Naive thymus-derived CD4-positive, alpha-beta T cell (primary cell): ENCODE measurements at places on chromosomes 5 and 9.
A peak's percentile ranks its signal among the peaks of the same experiment; 100 is the strongest.

DNA sequence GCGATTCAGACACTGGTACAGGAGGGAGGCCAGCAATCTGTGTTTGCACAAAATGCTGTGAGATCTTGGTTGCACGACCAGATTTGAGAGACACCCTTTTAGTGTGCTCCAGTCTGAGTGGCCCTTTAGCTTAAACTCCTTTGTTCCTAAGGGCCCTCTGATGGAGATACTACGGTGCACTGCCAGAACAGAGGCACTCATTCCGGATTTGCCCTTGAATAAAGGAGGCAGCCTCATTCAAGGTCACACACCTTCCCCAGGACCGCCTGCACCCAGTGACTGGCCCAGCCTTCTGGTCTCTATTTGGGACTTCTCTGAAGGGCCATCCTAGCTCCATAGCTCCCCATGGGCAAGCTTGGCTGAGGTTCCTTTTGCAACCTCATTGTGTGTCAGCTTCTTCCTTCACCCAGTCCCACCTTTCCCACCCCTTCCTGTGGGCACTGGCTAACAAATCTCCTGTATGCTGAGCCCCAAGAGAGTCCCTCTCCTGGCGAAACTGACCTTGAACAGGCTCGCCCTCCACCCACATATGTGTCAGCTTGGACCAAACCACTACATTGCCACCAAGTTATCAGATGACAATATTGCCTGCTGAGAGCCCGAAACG lies 191.7 kb downstream of the GABBR2 start:
- H3K27ac ChIP-seq, result no peak overlapping the region
- no peak overlapping the region for H3K4me3 ChIP-seq
- H3K36me3 ChIP-seq, result no peaks in the 10 kb centered on the region
- DNase-seq, result no peak

DNA sequence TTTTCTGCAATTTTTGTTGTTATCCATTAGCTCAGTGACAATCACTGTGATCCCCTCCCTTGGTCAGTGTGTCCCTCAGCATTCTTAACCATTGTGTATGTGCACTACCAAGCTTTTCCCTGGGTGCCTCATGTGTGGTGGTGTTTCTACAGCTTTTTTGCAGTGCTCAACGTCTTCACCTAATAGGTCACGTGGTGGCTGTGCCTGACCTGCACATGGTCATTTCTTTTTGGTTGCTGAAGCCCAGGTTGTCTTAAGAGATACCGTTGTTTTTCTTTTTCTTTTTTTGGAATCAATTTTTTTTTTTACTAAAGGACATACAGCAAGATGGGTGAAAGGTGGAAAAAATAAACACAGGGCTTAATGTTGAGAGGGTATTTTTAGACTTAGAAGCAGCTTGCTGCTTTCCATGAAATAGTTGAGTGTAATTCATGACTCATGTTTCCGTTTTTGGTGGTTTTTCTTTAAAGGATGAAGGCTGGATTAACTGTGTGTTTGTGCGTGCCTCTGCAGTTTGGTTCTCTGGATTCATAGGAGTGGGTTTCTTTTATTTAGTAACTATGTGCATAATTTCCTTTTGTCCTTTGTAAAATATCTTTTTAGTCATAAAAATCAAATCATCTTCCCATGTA lies 22.2 kb downstream of the SH3GL2 start:
- no peaks in the 10 kb centered on the region for H3K36me3 ChIP-seq
- no peak overlapping the region for H3K4me3 ChIP-seq
- no peak overlapping the region for H3K27ac ChIP-seq
- no peaks in the 10 kb centered on the region for H3K4me1 ChIP-seq
- no peak for DNase-seq
- no peaks in the 10 kb centered on the region for H3K27me3 ChIP-seq

- no peaks in the 10 kb centered on the region for H3K4me1 ChIP-seq
- no peak overlapping the region for H3K4me3 ChIP-seq
- no peak for DNase-seq
Observed at GRCh38 chr5:179227229-179227579, 118.1 kb downstream of the ADAMTS2 start.

GRCh38 chr9:134396258-134396742 lies 70.0 kb downstream of the RXRA start:
- peak overlapping the region; percentile 60 for H3K4me3 ChIP-seq
- no peaks in the 10 kb centered on the region for H3K27me3 ChIP-seq
- H3K36me3 ChIP-seq, result no peaks in the 10 kb centered on the region

DNA sequence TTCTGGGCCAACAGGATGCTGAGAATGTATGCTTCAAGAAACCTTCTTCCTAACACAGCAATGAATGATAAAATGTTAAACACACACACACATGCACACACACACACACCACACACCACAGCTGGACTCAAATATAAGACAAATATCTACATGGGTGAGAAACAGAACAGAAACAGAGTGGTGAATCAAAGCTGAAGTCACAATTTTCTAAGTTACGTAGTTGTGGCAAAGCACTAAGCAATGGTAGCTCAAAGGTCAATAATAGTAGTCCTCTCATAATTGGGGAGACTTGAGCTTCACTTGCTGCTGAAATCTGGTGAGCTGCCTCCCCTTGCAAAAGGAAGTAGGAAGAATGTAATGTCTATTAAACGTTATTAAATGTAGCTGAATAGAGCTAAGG lies 33.7 kb upstream of the ITGA1 start:
- H3K36me3 ChIP-seq, result no peaks in the 10 kb centered on the region
- no peak for DNase-seq
- H3K4me3 ChIP-seq, result no peak overlapping the region
- H3K4me1 ChIP-seq, result no peaks in the 10 kb centered on the region
- no peaks in the 10 kb centered on the region for H3K27me3 ChIP-seq

- H3K36me3 ChIP-seq, result no peaks in the 10 kb centered on the region
- H3K27ac ChIP-seq, result no peak overlapping the region
- no peak overlapping the region for H3K4me3 ChIP-seq
- DNase-seq, result no peak
Observed at GRCh38 chr5:350355-350754, 28.8 kb downstream of the AHRR start.

GRCh38 chr5:73387601-73388305 lies 60.8 kb downstream of the FOXD1 start:
- H3K27me3 ChIP-seq, result peaks cover 11% of the 10 kb centered on the region
- H3K4me1 ChIP-seq, result peaks cover 31% of the 10 kb centered on the region
- peak overlapping the region; percentile 3 for H3K4me3 ChIP-seq
- H3K36me3 ChIP-seq, result no peaks in the 10 kb centered on the region
- peak; percentile 71 for DNase-seq
